ENCODE measurements at places on chromosomes 12 and 14.

DNA sequence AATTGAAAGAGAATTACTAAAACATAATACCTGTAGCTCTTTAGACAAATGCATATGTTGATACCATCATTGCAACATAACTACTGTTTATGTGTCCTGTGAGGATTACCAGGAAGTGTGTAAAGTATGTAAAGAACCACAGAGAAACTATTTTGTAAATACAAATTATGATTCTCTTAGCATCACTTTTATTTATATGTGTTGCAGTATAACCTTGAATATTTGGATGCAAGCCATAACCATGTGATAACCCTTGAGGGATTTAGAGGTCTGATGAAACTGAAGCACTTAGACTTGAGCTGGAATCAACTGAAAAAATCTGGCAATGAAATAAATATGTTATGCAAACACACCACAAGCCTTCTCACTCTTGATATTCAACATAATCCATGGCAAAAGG, 77.5 kb downstream of the LRRC9 start:
- no peak for DNase-seq

DNA sequence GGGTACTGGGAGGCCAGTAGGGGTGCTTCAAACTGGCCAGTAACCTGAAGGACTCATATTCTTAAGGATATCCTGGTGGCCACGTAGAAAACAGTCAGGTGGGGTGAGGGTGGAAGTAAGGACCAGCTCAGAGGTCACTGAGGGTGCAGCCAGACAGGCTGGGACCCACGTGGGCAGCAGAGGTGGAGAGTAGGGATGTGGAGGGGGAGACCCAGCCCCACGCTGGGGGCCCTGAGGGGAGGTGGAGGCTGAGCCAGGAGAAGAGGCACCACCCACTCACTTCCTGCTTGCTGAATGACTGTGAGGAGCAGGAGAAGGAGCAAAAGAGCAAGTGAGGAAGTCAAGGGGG, 12.6 kb upstream of the SERPINA3 start:
- no peak for DNase-seq

DNA sequence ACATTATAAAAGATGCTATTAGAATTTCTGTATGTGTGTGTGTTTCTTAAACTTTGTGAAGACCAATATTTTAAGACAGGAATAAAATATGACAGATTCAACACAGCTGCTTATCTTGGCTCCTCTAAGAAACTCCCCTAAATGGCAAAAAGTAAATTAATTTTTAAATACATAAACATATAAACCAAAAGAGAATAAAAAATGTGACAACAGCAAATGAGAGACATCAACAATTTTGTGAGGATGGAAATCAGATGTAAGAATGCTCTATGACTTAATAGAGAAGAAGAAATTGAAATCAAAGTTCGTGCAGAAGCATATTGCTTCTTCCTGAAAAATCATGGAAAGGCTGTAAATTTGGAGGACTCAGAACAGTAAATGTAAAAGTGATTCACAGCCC, 1083.8 kb downstream of the FLRT2 start:
- no peak for DNase-seq

DNA sequence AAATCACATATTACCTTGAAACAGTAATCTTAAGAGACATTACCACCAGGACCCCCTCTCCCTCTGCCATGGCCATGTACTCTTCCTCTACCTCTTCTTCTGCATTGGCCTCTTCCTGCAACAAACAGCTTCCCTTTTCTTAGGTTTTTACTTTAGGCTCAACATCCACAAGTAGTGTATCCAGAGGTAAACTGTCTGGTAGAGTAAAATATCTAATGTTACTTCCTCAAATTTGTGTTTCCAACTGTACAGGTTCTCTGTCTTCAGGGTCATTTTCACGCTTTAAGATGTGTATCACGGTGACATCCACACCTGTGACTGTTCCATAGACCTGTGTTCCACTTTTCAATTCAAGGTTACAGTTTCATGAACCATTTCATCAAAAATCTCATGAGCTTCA, 13.4 kb downstream of the CDK17 start:
- DNase-seq: no peak

DNA sequence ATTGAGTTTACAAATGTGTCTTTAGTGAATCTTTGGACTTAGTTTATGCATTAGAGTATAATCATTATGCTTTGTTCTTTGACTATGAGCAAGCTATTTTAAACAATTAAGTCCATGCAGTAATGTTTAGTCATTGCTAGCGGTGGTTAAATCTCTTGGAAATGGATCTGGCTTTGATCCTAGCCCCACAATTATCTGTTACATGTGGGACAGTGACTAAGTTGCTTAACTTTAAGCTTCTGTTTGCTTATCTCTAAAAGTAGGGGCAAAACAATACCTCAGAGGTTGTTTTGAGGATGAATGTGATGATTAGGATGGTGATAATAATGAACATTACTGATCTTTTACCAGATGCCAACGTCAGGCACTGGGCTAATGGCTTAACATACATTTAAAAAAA, 124.2 kb downstream of the NPAS3 start:
- no peak for DNase-seq

- DNase-seq: peak; percentile 67
These were observed 8.6 kb downstream of the SLC25A29 start for GRCh38 chr14:100297320-100298300.

DNA sequence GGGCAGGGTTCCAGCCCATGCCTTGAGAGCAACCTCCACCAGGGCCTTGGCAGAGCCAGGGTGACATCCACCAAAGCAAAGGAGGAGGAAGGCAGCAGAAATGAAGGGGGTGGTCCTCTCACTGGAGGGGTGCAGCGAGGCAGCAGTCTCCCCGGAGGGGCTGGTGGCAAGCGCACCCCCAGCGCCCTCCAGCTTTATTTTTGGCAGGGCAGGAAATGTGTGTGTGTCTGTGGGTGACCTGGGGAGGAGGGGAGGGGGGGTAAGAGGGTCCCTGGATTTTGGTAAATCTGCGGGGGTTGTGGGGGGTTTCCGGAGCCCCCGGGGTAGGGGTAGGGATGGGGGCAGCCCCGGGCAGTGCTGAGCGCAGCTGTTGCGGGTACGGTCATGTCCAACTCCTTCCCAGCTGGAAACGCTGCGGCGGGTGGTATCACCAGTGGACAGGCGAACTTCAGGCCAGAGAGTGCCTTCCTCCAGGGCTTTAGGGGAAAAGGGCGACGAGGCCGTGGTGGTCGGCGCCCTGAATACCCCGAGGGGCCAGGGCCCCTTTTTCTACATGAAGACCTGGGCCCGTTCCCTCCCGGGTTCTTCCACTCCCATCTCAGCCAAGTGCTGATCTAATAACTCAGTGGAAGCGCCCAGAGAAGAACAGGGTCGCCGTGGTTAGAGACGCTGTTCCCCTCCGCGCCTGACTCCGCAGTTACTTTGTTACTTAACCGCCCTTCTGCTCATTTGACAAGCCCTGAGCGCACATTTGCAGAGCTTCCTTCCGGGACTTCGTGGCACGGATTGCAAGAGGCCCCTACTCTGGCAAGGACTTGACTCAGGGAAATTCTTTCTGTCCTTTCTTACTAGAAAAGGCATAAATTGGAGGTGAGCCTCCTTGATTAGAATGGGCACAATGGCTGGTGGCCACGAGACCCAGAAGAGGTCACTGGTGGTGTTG, 55.2 kb downstream of the FOS start:
- DNase-seq: no peak

DNA sequence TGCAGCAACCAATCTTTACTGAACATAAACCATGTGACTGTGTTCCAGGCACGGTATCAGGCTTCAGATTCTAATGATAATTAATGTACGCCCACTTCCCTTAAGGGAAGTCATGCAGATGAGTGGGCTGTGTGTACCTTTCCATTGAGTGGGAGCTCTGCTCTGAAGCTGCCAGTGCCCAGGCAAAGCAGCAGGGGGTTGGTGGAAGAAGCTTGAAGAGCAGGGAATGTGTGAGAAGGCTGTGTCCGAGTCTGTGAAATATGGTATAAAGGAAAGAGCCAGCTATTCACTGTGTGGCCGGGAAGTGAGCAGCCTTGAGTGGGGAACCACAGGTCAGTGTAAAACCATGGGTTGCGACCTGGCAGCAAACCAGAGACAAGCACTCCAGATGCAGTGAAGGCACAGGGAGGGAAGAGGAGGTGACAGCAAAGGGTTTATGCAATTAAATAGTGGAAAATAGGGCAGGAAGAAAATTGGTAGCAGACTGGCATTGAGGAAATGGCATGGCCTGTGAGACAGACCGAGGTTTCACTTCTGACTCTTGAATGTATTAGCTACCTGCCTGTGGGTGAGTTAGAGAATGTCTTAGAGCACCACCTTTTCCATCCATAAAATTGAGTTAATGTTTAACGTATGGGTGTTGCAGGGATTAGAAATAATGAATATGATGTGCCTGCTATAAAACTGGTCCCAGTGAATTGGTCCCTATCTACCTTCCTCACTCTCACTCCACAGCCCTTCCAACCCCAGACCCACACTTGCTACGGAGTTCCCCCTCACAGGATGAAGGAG, 116.4 kb downstream of the NTF3 start:
- DNase-seq: no peak

DNA sequence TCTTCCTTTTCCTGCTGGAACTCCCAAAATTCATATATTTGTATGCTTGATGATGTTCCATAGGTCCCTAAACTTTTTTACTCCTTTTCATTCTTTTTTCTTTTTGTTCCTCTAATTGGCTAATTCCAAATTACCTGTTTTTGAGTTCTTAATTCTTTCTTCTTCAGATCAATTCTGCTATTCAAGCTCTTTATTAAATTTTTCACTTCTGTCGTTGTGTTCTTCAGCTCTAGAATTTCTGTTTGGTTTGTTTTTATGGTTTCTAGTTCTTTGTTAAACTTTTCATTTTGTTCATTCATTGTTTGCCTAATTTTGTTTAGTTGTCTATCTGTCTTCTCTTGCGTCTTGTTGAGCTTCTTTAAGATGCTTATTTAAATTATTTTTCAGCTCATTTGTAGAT, 154.8 kb downstream of the TPH2 start:
- no peak for DNase-seq

DNA sequence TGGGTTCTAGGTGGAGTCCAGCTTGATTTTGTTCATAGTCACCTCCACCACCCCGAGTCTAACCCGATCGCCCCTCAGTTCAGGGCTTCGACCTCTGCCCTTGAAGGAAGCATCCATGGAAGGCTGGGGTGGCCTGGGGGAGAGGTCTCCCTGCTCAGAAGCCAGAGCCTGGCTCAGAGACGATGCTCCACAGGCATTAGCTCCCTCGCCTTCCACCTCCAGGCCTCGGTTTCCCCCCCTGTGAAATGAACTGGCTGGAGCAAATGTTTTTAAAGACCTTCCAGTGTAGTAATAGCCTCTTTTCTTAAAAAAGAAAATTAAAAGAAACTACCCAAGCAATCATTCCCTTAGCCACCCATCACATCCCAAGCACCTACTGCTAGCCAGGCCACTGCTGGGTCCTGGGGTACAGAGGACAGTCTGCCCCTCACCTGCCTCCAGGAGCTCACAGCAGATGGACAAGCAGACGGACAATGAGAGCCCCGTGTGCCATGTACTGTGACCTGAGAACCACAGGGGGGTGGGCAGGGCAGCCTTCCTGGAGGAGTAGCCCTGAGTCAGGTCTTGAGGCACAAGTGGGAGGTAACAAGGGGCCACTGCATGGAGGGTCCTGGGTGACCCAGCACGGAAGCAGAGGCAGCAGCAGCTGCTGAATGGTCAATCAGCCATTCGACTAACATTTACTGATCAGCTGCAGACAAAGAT, 42.3 kb upstream of the EML1 start:
- DNase-seq: no peak
